ENCODE measurements at places on chromosomes 6 and 20. TPM values are rescaled to one million over a fixed set of nuclear protein-coding genes. Genes with fewer than 3 reads are reported as not detected.

PNLDC1 gene
- not detected for total RNA-seq

ABT1 gene
- 6.2 TPM for total RNA-seq

SLC52A3 gene
- total RNA-seq, result 0.37 TPM

OR2H1 gene
- not detected for total RNA-seq

TBXT gene
- total RNA-seq, result not detected

C6orf141 gene
- 0.88 TPM for total RNA-seq

PLA2G7 gene
- 0.38 TPM for total RNA-seq

ABHD16B gene
- total RNA-seq, result not detected

SEC63 gene
- 42.2 TPM for total RNA-seq

MTCH1 gene
- total RNA-seq, result 88.4 TPM

TTPAL gene
- 3.2 TPM for total RNA-seq

GJA1 gene
- total RNA-seq, result 20.2 TPM

OTOR gene
- not detected for total RNA-seq

MAK gene
- total RNA-seq, result not detected

ERVFRD-1 gene
- total RNA-seq, result not detected

CD93 gene
- total RNA-seq, result 35.6 TPM

ZSCAN26 gene
- 12.9 TPM for total RNA-seq

All from psoas muscle (tissue), 8 donors.